NCI-H82 (cell line): ENCODE measurements at places on chromosomes 2 and 18.

DNA sequence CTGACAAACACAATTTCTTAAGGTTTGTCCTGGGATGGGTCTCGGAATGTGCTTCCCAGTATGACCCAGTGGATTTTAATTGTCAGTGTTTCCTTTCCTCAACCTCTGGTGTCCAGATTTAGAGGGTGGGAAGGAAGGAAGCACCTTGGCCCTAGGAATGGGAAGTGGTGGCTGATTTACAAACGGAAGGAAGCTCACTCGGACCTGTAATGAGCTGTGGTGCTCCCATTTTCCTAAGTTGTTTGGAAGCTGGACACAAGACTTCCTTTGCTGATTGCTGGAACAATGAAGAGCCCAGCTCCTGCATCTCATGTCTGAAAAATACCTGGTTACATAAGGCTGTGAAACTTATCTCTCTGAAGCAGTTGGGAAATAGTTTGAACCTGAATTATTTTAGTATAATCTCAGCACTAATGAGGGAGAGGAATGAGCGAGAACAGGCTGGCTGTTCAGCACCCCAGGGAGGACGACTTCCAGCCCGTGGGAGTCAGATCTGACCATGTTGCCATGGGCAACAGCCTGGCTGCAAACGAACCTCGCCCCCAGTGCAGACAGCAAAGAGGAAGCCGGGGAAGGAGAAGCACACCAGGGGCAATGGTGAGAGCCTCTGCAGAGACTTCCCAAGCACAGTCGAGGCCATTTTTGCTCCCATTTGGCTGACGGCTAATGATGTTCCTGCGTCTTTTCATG lies 74.4 kb upstream of the ASB18 start:
- DNase-seq: no peak

- DNase-seq: no peak
Observed at GRCh38 chr2:53654396-53654795, 113.2 kb upstream of the CHAC2 start.

- no peak for DNase-seq
Observed at GRCh38 chr2:237694415-237695194, 67.2 kb downstream of the LRRFIP1 start.

DNA sequence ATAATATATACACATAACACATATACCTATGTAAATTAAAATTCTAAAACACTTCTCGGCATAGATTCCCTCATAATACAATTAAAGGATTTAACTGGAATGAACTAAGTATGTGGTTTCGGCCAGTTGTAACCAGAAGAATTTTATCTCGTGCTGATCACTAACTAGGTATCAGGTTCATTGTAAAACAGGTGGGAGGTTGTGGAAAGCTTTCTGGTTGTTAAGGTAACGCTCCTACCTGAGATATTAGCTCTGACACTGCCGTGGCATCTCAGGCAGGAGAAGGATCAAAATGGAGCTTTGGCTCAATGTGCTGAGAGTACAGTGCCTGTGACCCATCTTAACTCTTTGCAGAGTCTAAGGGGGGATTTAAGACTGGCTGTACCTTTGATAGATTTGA lies 42.5 kb downstream of the SLC9A2 start:
- peak; percentile 17 for DNase-seq

DNA sequence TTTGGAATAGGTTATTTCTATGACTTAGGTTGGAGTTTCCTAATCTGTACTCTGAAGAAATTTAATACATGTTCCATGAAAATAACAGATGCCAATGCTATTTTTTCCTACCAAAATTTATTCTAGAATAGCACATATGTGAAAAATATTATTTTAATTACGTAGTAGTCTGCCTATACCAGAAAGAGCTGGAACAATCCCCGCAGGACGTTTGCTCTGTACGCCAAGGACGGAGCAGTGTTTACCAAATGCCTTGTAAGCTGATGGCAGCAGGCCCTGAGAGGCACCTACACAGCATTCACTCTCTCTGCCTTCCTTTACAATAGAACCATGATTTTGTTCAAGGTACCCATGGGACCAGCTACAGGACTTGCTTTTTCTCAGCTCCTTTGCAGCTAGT lies 16.8 kb upstream of the SLC1A4 start:
- no peak for DNase-seq

GRCh38 chr18:46283895-46284295 lies 179.7 kb downstream of the HAUS1 start:
- DNase-seq: peak; percentile 95

GRCh38 chr2:149370061-149370775 lies 39.8 kb downstream of the LYPD6 start:
- DNase-seq: no peak

- DNase-seq: peak; percentile 42
Observed at GRCh38 chr2:1591978-1592907, 152.1 kb downstream of the PXDN start.

DNA sequence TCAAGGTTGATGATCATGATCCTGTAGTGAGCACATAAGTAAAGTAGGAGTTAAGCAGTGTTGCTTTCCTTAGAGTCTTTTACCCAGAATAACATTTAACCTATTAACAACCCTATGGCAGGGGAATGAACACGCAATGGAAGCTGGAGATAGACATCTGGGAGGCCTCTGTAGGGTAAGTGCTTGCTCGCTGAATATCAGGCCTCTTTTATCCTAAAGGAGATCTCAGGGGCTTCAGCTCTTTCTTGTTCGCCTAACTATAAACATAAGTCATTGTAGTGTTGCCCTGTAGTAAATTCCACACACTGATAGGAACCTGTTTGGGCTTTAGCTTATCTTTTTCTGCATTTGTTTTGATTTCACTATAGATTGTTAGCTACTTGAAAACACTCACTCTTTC lies 174.4 kb upstream of the TCF4 start:
- no peak for DNase-seq

GRCh38 chr2:219632760-219633105 lies 5.3 kb downstream of the SLC4A3 start:
- DNase-seq: no peak

- DNase-seq: no peak
Observed at GRCh38 chr2:188265315-188265714, 26.4 kb upstream of the GULP1 start.

DNA sequence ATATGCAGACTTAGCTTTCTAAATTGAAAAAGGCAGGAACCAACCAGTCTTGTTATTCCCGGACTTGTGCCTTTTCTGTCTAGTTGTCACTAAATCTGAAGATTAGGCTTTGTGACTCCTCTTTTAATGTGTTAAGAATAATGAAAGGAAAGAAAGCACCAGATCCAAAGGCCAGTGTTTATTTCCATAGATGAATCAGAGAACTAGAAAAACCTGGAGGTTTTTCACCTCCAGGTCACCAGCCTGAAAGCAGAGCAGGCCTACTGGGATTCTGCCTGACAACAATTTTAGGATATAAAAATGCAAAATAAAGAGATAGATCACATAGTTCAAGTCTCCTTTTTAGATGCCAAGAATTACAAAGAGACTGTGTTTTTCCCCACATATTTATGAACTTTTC lies 160.4 kb downstream of the GULP1 start:
- no peak for DNase-seq

DNA sequence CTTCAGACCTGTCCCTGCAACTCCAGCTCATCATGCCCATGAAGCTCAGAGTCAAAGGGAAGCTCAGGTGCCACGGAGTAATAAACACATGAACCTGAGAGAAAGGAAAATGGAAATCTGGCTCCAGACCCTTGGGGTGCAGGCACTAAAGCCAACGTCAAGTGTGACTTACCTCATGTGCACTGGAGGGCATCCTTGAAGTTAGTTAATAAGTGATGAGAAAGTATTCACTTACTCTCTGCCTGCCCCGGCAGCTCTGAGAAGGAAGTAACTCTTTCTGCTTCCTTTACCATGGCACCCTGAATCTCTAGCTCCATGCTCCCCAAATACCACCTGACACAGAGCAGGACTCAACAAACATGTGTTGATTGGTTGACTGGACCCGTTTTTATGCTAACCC lies 21.4 kb upstream of the AGAP1 start:
- no peak for DNase-seq

- no peak for DNase-seq
Observed at GRCh38 chr2:4827836-4828235, 864.3 kb upstream of the SOX11 start.
